Chondrocyte (in vitro differentiated cells): ENCODE measurements at places on chromosomes 3 and 15. TPM values are rescaled to one million over a fixed set of nuclear protein-coding genes. Genes with fewer than 3 reads are reported as not detected.
A peak's percentile ranks its signal among the peaks of the same experiment; 100 is the strongest.

Gene ACKR4
- 0.22 TPM in 1 of 3 replicates, not detected in the others for total RNA-seq

Gene ISLR
- total RNA-seq, result 49.6 to 143 TPM (median 53.3 TPM) in 3 replicates

Gene PLD1
- 14.7 to 17.0 TPM (median 16.4 TPM) in 3 replicates for total RNA-seq

- no peak for DNase-seq
Observed at GRCh38 chr15:36331531-36332275, 247.7 kb upstream of the CDIN1 start.

- peak; percentile 60 for DNase-seq
Observed at GRCh38 chr3:123336001-123336400, 112.9 kb downstream of the ADCY5 start.

DNA sequence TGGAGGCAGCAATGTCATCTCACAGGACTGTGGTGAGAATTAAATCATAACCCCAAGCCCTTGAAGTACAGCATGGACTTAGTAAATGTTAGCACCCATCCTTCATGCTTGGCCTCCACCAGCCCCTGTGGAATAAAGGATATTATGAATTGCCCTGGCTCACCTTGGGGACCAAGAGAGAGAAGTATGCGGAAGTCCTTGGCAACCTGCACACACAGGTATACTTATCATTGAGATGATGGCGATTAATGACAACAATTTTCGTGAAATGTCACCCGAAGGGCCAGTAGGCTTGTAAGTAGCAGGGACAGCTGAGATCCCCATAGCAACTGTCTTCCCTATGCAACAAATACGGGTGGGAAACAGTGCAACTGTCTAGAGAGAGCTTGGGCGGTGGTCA, 102.0 kb downstream of the FAM43A start:
- DNase-seq, result no peak

DNA sequence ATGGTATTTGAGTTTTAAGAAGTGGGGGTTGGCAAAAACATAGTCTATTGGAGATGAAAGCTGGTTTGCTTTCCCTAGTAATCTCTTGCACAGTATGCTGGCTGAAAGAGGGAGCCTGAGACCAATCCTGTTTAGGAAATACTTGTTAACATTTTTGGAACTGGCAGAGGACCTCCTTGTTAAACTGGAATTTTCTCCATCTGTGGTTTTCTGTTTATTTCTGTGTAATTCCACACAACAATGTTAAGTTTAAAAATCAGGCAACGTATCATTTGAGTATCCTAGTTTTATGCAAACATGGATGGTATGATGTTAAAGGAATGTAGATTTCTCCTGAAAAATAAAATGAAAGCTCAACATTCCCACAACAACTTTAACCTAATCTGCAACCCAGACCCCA, 536.0 kb upstream of the TBL1XR1 start:
- no peak for DNase-seq

DNA sequence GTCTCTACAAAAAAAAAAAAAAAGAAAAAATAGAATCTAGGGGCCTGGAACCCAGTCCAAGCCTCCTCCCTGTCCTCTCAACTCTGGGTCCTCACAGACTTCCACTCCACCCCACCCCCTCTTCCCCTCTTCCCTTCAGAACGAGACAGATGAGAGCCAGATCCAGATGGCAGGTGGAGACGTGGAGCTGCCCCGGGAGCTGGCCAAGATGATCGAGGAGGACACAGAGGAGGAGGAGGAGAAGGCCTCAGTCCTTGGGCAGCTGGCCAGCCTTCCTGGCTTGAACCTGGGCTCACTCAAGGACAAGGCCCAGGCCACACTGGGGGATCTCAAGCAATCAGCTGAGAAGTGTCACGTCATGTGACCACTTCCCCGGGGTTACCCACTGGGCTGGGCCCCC, 3.6 kb downstream of the CPLX3 start:
- DNase-seq, result no peak

DNA sequence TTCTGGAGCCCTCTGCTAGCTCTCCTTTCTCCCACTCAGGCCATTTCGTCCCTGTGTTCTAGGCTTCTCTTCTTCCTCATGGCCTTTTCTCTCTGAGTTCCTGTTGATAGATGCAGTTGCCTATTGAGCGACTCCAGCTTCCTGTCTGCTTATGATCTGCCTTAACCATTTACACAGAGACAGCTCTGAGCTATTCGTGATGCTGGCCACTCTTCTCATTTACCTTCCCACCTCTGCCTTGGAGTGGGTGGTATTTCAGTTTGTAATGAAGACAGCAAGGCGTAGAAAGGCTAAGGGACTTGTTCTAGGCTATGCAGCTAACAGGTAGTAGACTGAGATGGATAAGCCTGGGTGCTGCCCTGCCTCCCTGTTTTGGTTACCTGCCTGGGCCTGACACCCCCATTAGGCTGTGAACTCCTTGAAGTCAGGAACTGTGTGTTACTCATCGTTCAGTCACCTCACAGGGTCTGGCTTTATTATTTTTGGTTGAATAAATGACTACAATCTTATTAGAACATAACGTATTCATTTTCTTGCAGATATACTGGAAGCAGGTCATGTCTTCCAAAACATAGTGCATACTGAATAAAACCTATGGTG, 12.6 kb upstream of the ZBTB47 start:
- DNase-seq, result no peak

GRCh38 chr3:60053526-60054265, 1003.9 kb upstream of the CFAP20DC start:
- DNase-seq, result no peak

- no peak for DNase-seq
Observed at GRCh38 chr3:25335356-25335755, 92.7 kb upstream of the RARB start.

- DNase-seq, result no peak
Observed at GRCh38 chr15:77759896-77760592, 127.3 kb upstream of the LINGO1 start.

GRCh38 chr15:95921404-95921803, 409.1 kb upstream of the NR2F2 start:
- DNase-seq, result no peak
